Smooth muscle cell of trachea (primary cell): ENCODE measurements at places on chromosomes 5 and 9. TPM values are rescaled to one million over a fixed set of nuclear protein-coding genes. Genes with fewer than 3 reads are reported as not detected.

The MLANA gene
- not detected in 2 replicates for total RNA-seq

The C9orf153 gene
- 0.15 and 0.50 TPM in 2 replicates for total RNA-seq

The SPINK13 gene
- not detected in 2 replicates for total RNA-seq

The ANKRD18A gene
- 7.0 TPM in 1 of 2 replicates, not detected in the other for total RNA-seq
